ENCODE measurements at places on chromosomes 7 and 10.

- DNase-seq: no peak
Observed at GRCh38 chr7:119937745-119938144, 335.2 kb upstream of the KCND2 start.

DNA sequence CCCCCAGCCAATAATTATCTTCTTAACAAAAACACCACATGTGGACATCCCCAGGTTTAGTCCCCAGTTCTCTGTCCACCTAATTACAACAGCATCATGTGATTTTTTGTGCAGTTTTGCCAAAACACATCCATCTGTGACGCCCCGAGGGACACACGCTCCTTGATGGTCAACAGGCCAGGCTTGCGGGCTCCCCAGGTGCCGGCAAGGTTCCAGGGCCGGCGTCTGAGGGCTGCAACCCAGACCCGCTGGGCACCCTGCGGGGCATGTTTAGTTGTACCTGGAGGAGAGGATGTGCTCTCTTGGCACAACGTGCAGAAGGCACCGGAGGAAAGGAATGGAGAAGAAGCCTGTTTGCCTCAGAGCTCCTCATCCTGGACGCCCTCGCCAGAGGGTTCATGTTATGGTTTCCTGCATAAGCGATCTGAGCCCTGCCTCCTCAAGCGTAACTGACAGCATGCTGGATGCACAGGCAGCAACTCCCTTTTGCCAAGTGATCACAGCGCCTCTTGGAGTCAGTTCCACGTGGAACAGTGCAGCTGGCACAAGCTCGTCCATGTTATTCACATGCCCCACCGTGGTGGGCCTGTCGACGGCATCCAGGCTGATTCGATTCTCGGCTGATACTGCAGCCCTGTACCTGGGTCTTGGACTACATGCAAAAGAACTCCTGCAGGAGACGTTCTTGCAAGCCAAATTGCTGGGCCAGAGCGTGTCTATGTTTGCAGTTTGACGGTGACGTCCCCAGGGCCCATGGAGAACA, 41.6 kb downstream of the JAKMIP3 start:
- DNase-seq: no peak

DNA sequence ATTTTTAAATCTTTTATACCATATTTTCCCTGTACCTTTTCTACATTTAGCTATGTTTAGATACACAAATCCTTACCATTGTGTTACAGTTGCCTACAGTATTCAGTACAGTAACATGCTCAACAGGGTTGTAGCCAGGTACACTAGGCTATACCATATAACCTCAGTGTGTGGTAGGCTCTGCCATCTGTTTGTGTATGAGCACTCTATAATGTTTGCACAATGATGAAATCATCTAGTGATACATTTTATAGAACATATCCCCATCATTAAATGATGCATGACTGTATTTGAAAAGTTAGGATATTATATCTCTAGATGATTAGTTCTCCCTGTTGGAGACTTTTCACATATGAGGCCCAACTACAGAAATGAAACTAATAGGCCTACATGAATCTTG, 188.6 kb downstream of the STK31 start:
- DNase-seq: no peak

GRCh38 chr10:25382029-25382810, 207.4 kb downstream of the GPR158 start:
- no peak for DNase-seq

GRCh38 chr10:66788178-66788987, 137.5 kb upstream of the LRRTM3 start:
- no peak for DNase-seq

- DNase-seq: no peak
Observed at GRCh38 chr7:74455291-74455804, 1.6 kb downstream of the GTF2IRD1 start.

GRCh38 chr7:124690840-124691239, 74.8 kb downstream of the GPR37 start:
- no peak for DNase-seq

GRCh38 chr7:103336761-103337160, 7.8 kb downstream of the DNAJC2 start:
- no peak for DNase-seq

DNA sequence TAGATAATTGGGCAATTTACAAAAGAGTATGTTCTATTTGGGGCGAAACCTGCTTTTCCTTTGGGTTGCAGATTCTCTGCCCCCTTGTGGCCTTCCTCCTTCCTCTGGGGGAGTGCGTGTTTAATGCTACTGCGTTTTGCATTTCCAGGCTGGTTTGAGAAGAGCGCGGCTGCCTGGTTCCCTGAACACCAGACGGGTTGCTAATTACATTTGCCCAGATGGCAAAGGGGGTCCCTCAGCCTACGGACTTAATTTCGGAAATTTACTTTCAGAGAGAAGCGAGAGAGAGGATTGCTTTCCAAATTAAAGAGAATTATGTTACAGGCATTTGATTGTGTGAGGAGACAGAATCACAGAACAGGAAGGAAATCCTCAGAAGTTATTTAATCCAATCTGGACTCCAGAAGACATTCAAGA, 91.9 kb upstream of the JAZF1 start:
- DNase-seq: peak; percentile 61

DNA sequence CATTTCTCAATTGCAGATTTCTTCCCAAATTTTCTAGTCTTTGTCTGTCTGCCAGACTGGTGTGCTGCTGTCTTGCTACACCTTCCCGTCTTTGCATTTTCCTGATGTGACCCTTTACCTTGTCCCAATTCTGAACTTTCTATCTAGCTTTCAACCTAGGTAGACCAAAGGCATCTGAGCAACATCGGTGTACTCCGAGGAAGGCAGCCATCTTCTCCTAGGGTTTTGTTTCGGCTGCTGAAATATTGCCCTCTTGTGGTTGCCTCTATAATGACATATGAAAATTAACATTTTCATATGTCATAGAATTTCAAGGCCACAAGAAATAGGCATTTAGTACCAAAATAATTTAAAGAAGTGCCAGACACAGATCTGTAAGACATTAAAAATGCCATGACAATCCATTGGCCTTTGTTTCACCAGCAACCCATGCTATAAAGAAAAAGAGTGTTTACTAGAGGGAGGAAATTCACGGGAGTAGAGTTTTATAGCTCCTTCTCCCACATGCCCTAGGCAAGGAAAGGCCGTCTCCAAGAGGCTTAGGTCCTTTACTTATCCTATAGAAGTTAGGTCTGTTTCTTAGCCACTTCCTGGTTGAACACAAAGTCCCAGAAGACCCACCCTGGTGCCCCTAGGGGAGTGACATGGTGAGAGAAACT, 23.4 kb downstream of the OR9A2 start:
- peak; percentile 56 for DNase-seq

- DNase-seq: peak; percentile 10
Observed at GRCh38 chr7:64992971-64993370, 2.1 kb upstream of the ZNF117 start.

GRCh38 chr7:64046041-64046389, 781 bp downstream of the ZNF727 start:
- DNase-seq: no peak

DNA sequence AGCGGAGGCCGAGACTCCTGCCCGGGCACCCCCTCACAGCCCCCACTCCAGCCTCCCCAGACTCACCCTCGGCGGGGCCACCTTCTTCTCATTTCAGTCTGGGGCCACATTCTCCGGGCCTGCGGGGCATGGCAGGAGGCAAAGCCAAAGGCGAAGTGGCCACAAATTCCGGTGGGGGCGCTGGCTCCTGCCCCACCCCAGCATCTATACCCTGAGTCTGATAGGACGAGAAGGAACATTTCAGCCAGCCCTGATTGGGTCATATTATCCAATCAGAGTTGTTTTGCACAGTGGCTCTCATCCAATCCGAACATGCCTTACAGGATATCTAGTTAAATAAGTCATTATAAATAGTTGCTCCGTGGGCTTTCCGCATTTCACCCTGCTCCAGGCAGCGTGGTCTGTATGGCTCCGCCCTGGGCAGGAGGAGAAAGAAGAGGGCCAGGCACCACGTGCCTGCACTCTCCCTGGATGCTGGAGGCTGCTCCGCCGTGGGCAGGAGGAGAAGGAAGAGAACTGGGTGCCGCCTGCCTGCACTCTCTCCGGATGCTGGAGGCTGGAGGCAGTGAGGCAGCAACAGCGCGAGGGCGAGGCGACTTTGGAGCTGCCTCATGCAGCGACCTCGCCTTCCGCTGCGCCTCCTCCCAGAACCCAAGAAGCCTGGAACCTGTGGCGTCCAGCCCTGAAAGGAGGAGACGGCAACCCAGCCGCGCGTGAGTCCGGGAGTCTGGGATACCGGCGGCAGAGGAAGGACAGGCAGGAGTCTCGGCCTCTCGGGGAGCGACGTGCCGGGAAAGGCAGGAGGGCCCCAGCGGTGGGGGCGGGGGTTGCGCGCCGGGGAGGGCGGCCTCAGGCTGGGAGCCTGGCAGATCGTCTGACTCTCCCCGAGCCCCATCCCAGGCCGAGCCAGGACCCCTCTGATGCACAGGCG, 162.9 kb downstream of the ZNF33B start:
- DNase-seq: peak; percentile 58

DNA sequence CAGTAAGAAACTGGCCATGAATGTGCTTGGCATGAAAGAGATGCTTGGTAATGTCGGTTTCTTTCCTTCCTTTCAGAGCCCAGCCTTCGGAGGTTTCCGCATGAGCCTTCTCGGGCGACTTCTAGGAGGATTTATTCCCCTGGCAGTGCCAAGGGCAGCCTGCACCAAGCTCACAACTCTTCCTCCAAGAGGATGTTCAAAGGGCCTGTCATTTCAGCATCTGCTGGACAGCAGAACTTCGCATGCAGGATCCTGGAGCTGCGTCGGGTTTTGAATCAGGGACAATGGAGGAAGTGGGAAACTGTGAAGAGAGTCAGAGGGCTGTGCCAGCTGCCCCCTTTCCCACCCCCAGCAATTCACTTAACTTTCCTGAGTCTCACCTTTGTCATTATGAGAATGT, 21.3 kb downstream of the GOLGA7B start:
- no peak for DNase-seq

DNA sequence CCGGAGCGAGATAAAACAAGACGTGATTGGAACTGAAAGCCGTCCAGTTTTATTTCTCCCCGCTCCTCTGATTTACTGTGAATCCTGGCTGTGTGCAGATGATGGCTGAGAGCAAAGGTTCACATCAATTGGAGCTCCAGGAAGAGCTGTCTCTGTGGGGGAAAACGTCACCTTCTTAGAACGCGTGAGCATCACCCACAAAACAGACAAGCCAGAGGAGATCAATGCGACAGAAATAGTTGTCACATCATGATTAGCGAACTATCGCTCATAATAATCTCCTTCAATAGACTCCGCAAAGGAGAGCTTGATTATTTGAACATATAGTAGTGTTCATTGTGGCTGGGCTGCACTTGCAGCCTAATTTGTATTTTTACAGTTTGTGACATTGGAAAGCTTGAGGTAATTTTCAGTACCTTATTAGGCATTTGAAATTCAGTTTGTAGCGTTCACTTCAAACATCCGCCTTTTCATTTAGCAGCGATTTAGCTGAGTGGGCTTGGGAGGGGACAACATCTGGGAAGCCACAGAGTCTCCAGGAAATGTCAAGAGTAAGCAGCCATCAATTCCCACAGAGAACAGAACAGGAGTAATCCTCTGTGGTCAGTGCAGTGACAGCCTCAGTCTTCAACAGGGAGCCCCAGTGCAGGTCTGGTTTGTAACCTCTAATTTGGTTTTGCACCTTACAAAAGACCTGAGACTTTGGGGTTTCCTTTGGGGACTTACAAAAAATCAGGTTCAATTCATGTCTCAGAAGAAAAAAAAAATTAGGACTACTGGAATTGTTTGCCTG, 276.8 kb upstream of the PFKP start:
- DNase-seq: no peak

DNA sequence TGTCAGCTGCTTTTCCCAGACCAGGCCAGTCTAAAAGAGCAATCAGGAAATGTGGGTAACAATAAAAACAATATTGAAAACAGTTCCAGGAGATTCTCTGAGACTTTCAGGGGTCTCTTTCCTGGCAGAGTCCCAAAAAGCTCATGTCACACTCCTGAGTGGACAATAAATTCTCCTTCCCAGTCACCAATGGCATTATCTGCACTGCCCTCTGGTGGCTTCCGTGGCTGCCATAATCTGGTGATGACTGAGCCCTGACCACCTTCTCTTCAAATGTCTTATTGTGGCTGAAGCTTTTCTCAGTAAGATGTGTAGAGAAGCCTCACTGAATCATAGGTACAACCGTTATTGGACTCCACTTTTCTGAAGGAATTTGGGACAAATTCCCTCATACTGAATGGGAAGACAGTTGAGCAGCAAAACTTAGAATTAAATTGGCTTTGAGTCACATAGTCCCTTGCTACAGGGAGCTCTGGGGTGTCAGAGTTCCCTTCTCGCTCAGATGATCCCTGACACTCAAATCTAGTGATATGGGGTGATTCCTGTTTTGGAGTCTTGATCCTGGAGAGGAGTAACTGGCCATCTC, 24.4 kb upstream of the ASAH2 start:
- DNase-seq: peak; percentile 51

DNA sequence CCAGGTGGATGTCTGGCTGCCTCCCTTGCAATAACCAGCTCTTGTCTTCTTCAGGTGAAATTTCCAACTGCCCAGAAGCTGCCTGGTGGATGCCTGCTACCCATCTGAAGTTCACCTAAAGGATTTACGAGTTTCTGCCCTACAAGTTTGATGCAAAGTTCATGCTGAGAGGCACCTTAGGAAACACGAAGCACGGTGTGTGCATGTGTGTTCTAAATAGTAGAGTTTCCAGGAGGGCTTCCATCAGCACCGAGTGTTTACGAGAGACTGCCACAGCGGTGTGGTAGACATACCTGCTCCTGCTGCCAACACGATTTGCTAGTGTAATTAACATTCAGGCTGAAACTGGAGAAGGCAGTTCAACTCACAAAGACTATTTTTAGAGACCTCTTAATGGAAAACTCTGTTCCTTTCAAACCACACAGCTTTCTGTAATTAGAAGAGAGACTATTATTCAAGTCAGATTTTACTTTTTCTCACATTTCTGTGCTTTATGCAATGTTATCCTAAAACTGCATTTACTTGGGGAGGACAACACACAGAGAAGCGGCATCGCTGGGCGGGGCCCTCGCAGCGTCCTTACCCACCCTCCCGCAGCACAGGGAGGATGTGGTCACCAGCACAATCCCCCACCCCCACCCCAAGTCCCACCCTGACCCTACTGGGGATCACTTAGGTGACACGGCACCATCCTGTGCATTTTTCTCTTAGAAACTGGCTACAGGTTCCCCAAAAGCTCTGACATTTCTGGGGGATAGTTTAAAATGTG, 15.5 kb upstream of the CPXM2 start:
- DNase-seq: no peak

DNA sequence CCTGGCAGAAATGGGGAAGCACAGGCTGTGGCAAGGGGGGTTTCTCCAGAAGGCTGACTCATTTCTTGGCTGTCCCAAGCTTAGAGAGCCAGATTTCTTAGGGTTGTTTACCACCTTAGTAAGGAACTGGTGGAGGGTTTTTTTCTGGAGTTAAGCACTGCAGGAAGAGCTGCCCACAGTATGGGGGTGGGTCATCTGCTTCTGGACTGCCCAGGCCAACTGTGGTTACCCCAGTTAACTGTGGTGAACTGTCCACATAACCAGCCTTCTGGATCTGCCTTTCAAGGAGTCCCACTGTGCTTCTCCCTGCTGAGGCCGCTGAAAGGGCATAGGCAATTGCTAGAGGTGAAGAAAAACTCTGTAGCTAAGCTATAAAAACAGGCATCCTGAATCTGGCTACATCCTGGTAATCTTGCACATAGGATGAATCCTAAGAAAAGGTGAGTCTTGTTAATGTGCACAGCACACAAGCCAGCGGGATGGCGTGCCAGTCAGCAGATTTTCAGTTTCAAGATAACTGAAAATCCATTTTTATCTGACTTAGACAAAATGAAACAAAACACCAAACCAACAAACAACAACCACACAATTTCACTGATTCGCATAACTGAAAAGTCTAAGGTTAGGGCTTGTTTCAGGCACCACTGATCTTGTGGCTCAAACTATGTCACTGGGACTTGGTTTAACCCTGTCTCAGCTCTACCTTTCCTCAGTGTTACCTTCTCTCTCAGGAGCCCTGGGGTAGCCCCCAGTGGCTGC, 21.6 kb upstream of the TSPAN33 start:
- DNase-seq: no peak

Data from EH (cell line).